ENCODE measurements at places on chromosomes 12 and 14.

DNA sequence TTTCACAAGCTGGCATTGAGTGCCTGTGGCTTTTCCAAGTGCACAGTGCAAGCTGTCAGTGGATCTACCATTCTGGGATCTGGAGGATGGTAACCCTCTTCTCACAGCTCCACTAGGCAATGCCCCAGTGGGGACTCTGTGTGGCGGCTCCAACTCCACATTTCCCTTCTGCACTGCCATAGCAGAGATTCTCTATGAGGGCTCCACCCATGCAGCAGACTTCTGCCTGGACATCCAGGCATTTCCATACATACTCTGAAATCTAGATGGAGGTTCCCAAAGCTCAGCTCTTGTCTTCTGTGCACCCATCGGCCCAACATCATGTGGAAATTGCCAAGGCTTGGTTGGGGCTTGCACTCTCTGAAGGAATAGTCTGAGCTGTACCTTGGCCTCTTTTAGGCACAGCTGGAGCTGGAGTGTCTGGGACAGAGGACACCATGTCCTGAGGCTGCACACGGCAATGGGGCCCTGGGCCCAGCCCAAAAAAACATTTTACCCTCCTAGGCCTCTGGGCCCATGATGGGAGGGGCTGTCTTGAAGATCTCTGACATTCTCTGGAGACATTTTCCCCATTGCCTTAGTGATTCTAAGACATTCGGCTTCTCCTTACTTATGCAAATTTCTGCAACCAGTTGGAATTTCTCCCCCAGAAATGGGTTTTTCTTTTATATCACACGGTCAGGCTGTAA is 313.3 kb upstream of the SFSWAP start:
- DNase-seq: no peak

DNA sequence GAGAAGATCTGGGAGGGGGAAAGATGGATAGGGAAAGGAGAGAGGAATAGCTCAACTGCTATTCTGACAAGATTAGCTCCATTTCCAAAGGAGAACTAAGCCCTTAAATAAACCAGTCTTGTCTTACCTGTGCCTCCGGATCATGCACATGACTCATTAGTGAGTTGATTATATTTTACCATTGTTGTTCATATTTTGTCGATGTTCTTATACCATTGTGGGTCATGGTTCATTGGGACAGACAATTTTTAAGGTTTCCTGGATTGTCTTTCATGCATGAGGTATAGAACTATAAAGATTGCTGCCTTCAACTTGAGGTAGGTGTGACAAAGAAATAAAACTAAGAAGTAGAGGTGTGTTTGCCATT is 243.0 kb upstream of the ATP2B1 start:
- no peak for DNase-seq

- DNase-seq: no peak
Observed at GRCh38 chr14:20515846-20516245, 10.5 kb downstream of the RNASE10 start.

DNA sequence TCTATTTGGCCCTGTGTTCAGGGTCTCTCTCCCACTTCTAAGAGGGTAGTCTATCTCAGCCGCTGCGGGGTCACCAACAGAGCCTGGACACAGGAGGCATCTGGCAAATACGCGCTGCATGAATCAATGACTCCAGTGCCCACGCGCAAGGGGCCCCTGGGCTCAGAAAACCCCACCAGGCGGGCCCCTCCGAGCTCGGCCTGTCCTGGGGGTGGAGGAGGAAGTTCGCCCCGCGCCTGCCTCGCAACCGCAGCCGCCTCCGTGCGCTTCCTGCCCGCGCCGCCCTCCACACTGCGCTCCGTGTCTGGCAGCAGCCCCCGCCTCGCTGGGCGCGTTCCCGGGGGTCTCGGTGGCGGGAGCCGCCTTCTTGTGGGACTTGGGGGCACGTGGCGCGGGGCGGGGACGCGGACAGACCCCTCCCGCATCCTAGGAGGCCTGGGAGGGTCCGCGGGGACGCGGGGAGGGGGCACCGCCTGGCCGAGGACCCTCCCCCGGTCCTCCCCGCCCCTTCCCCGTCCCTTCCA is 811 bp upstream of the FBRSL1 start:
- no peak for DNase-seq

- DNase-seq: no peak
Observed at GRCh38 chr12:128337431-128338170, 70.6 kb downstream of the TMEM132C start.

- DNase-seq: peak; percentile 12
Observed at GRCh38 chr12:19186722-19187661, 57.5 kb downstream of the PLEKHA5 start.

- DNase-seq: no peak
Observed at GRCh38 chr12:121989276-121990113, 32.2 kb upstream of the BCL7A start.

DNA sequence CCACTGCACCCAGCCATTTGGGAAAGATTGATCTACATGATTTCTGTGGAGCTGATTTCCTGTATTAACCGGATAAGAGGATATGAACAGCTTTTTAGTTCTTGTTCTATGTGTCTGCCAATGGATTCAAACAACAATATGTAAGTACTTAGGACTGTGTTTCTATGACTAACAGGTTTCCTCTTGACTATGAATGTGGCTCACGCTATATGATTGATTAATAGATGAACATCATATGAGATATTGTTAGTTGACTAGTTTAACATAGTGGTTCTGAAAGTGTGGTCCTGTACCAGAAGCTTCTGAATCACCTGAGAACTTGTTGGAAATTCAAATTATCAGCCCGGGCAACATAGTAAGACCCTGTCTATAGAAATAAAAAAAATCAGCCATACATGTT is 12.8 kb upstream of the CSRP2 start:
- no peak for DNase-seq

DNA sequence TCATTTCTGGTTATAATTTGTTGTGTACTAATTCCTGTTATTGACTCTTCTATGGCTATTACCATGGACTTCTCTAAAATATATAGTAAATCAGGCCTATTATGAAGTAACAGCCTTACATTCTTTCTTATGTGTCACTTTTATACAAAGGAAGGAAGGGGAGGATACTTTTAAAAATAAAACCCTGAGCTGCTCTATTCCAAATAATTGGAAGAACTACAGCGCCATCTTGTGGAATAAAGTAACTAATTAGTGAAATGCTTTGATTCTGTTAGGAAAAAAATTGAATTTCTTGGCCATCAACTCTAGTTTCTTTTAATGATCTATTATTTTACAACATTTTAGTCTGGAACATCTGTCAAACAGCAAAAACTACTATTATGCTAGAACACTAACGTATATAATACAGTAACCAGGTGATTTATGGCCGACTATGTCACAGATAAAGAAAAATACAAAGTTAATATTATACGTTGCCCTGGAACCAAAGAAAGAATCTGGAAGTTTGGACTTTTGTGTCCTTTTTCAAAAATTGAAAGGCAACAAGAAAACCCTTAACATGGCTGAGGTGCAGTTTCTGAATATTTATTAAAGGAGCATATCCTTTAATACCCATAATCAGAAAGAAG is 55.0 kb upstream of the NELL2 start:
- DNase-seq: peak; percentile 54

- peak; percentile 30 for DNase-seq
Observed at GRCh38 chr14:32078023-32078857, 1.1 kb downstream of the ARHGAP5 start.

GRCh38 chr12:4213471-4213870 is 60.1 kb upstream of the CCND2 start:
- no peak for DNase-seq

GRCh38 chr14:50308363-50308915 is 3.6 kb downstream of the L2HGDH start:
- no peak for DNase-seq
